ENCODE measurements at places on chromosomes 12 and 14.

DNA sequence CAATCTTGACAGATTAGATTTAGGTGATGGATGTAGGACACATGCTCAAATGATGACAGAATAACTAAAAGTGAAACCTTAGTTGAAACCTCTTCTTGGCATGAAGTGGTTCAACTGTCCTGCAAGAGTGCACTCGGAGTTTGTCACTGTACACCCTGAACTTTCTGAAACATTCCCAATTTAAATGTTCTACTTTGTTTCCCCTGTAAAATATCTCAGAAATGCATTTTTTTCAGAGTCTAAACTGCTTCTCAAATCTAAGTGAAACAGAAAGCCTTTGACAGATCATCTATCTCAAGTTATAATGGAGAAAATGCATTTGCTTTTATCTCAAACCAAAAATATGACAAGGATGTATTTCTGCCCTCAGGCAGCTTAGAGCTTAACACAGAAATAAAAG is 66.0 kb downstream of the BHLHE41 start:
- no peak for DNase-seq

DNA sequence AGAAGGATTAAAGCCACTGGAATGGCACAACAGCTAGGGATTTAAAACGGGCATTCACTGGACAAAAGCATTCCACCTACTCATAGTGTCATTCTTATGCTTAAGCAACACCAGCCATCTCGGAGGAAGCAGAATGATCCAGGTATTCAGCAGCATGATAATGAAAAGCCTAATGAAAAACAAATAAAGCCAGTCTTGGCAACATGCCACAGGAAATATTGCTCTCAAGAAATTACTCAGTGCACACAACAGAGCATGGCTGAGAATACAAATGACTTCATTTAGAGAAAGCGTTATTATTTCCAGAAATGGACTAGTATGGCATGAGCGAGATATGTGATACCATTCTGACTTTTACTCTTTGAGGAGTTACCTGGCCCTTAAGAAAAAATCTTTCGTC is 442.2 kb downstream of the APAF1 start:
- DNase-seq, result no peak

GRCh38 chr12:6688543-6688998 is 604 bp downstream of the ZNF384 start:
- no peak for DNase-seq

DNA sequence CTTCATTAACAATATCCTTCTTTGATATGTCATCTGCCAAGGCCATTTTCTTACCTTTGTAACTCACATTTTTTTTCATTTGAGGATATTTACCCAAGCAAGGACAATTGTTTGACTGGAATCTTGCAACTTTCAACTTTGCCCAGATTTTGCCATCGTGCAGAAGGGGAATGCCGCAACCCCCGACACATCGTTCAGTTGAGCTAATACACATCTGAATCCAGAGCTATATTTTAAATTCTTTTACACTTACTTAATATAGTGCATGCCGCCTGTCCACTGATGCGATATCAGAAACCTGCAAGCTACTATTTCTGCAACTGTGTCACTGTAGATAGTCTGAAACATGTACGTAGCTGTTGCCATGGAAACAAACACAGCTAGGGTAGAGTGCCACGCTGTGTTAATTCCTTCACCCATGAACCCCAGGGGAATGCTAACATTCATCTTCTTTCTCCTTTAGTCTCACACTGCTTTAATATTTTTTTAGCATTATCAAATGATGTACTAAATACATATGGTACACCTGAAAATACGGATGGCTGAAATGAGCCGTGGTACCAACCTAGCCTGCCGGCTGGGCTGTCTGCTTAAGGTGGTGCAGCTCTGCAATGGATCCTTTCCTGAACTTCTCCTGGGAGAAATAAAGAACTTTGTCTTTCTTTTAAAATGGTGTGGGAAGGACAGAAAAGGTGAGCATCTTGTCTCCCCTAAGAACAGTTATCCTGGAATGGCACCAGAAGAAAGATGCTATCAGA is 77.0 kb upstream of the FOXN3 start:
- peak; percentile 25 for DNase-seq

DNA sequence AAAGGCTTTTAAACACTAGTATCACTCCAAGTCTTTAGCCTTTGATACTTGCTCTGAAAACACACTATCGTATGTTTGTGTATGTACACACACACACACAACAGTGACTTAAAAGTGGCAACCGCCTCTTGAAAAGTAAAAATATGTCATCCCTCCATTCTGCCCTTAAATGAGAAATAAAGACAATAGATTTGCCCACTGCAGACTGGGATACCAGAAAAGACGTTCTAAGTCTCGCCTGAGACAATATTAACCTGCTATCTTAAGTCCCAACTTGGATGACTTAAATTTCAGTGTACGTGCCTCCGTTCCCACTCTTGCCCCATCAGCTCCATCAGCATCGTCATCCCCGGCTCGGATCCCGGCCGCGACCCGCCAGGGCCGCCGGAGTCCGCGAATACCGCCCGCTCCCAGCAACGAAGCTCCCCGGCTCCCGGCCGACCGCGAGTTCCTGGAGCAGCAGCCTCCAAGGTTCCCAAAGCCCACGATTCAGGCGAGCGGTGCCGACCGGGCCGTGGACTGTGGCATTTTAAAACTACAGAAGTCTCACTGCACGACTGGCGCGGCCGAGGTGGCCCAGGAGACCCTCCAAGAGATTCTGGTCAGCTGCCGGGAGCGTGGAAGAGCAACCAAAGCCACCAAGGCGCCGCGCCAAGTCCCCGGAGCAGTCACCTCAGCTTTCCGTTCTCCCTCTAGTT is 2.8 kb upstream of the ARID2 start:
- DNase-seq, result peak; percentile 65

DNA sequence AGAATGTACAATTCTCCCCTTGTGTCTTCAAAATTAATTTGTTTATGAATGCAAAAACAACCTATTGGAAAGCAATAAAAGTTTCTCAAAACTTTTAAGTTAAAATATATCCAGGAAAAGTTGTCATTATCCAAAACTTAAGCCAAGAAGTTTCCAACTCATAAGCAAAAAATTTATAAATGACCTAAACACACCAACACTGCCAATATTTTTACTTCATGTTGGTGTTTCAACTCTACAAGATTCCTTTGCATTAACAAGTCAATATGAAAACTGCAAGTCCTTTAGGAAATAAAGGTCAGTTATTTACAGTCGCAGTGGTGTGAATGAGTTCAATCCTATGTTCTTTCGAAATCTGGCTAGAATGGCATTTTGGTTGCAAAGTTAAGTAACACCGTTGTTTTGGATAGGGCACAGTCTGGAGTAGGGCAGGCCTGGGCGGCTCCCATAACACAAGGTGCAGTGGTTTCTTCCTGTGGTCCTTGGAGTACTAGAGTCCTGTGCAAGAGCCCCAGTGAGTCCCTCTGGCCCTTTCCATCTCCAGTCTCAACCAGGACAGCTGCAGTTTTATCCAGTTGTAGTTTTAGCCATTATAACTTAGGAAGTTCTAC is 151.4 kb downstream of the MED13L start:
- no peak for DNase-seq

DNA sequence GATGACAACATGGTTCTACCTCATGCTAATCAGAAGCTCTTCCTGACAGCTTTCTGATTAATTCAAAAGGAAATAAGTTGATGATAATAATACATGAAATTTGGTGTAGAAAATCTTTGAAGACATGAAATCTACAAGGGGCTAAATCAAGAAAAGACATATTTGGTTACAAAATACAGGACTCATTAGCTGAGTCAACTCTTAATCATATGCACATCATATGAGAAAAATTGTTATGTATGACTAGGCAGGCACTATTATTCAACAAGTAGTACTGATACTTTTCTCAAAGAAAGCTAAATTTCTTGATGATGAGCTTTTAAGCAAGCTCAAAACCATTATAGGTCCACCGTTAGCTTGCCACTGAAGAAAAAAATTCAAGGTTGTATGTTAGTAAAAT is 7.1 kb downstream of the ABCC9 start:
- no peak for DNase-seq

- DNase-seq, result no peak
Observed at GRCh38 chr12:98485792-98486340, 29.5 kb upstream of the TMPO start.

GRCh38 chr12:130164936-130165335 is 2.7 kb downstream of the FZD10 start:
- DNase-seq, result peak; percentile 50

- DNase-seq, result no peak
Observed at GRCh38 chr14:65352964-65353530, 59.5 kb upstream of the FUT8 start.

DNA sequence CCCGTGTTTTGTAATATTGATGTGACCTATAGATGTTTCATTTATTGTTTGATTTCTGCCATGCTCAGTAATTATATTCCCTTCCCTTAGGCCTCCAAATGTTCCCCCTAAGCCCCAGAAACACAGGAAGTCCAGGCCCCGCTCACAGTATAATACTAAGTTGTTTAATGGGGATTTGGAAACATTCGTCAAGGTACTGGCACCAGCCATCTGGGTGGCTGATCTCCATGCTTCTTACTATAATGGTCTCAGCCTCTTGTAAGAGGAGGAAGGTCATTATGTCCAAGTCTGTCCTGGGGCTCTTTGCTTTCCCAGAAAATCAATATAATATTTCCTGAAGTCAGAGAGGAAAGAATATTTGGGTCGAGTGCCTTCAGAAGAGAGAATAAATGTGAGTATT is 130.9 kb downstream of the KICS2 start:
- DNase-seq, result no peak

GRCh38 chr14:101017209-101017608 is 113.7 kb upstream of the RTL1 start:
- no peak for DNase-seq

- DNase-seq, result no peak
Observed at GRCh38 chr14:73870525-73871235, 16.0 kb upstream of the ZNF410 start.

DNA sequence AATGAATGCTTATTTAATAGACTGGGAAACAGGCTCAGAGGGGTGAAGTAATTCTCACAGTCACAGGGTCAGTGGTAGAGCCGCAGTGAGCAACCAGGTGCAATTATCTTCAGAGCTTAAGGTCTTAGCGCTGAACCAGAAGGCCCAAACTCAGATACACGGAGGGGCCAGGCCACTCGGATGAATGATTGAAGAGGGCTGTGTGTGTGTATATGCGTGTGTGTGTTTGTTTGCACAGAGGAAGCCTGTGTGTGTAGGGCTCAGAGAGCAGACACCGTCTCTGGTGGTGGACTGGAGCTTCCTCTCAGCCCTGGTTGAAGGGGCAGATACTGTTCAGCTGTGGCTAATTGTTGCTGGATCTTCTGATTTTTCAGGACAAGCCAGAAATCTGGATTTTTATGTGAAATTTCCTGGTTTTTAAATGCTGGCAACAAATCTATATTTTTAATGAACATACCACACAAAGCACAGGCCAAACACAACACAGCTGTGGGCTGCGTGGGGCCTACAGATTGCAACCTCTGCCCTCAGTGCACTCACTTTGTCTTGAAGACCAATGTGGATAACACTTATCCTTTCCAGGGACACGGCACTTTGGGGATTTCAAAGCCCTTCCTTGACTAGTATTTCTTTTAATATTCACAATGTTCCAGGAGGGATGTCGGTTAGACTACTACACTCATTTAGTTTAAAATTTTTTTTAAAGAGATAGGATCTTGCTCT is 94.5 kb upstream of the NRXN3 start:
- DNase-seq, result no peak

DNA sequence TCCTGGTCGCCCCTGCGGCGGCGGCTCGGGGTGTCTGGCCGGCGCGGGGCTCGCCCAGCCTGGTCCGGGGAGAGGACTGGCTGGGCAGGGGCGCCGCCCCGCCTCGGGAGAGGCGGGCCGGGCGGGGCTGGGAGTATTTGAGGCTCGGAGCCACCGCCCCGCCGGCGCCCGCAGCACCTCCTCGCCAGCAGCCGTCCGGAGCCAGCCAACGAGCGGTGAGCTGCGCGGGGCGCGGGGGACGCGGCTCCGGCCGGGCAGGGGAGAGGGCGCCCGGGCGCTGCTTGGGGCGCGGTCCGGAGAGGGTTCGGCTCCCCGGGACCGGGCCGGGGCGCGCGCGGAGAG is at the start of gene LGALS3:
LGALS3 (plus strand) TSS at position 167 of the 342 bp plus-strand sequence. CDS start 8,122 bp downstream, outside the sequence.
- DNase-seq, result peak; percentile 73

DNA sequence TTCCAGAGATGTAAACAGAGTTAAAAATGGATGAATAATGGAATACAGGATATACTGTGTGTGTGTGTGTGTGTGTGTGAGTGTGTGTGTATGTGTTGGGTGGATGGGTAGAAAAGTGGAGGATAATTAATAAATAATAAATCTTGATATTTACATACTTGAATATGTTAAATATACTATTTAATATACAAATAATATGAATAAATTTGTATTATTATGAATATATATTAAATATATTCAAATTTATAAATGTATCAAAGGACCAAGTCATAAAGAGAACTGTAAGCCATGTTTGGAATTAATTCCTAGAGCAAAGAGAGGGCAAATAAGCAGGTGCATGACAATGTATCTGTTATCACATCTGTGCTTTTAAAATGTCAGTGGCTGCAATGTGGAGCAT is 225.3 kb downstream of the ALG10B start:
- DNase-seq, result no peak

GRCh38 chr12:65699251-65699650 is 125.0 kb upstream of the HMGA2 start:
- no peak for DNase-seq

DNA sequence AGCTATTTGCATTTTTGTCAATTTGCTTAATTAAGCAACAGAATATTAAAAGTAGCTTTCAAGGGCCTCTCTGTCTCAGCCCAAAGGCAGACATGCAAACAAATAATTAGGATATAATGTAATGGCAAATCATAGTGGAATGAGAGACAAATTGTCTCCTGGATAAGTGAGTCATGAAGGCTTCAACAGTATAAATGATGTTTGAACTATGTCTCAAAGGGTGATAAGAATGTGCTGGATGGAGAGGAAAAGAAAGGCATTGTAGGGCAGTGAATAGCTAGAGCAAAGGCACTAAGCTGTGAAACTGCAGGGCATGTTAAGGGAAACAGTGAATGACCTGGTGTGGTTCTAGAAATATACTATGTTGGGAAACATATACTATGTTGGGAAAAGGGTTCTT is 53.5 kb upstream of the PPP1R12A start:
- DNase-seq, result no peak

GRCh38 chr14:99554757-99555531 is 49.1 kb downstream of the CCDC85C start:
- DNase-seq, result no peak

DNA sequence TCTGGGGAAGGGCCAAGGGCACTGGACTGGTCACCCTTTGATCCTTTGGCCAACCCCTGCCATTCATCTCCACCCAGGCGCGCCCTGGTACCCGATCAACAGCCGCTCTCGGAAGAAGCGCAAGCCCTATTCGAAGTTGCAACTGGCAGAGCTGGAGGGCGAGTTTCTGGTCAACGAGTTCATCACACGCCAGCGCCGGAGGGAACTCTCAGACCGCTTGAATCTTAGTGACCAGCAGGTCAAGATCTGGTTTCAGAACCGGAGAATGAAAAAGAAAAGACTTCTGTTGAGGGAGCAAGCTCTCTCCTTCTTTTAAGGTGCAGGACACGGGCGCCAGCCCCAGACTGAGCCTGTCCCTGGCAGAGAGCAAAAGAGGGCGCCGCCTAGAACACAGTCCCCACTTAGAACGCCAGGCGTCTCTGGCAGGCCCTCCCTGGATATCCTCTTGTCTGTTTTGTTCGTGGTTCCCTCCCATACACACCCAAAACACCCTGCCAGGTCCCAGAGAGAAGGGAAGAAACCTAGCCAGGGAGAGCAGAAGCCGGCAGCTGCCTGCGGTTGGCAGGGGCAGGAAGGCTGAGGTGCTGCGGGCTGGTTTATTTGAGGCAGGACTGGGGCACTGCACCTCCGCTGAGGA is 1.7 kb downstream of the HOXC12 start:
- DNase-seq, result no peak

- no peak for DNase-seq
Observed at GRCh38 chr12:22116376-22116775, 70.4 kb downstream of the CMAS start.

- DNase-seq, result no peak
Observed at GRCh38 chr12:12901158-12901791, 9.9 kb downstream of the GPRC5A start.

Measured in nephron progenitor cell (in vitro differentiated cells).